ENCODE measurements at places on chromosomes 13 and 19. TPM values are rescaled to one million over a fixed set of nuclear protein-coding genes. Genes with fewer than 3 reads are reported as not detected.

DNA sequence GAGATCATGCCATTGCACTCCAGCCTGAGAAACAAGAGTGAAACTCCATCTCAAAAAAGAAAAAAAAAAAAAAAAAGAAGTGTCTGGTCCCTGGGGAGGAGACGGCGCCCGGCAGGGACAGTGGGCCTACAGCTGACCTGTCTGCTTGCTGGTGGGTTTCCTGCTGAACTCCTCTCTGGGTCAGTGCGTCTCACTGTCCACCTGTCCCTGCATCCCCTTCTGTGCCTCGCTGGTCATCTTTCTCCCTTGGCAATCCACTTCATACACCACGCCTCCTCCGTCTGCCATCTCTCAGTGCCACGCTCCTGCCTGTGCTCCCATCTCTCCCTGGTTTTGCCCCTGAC is 63.4 kb downstream of the ACSBG2 start:
- no peaks in the 10 kb centered on the region for H3K4me1 ChIP-seq
- H3K27ac ChIP-seq = peak overlapping the region; percentile 72
- H3K27me3 ChIP-seq = no peaks in the 10 kb centered on the region
- H3K4me3 ChIP-seq = peak overlapping the region; percentile 94
- no peak for DNase-seq
- H3K36me3 ChIP-seq = no peaks in the 10 kb centered on the region

Gene FOSB
- 29.8 TPM for total RNA-seq

Gene ZNF793
- total RNA-seq = 10.2 TPM

Gene DLL3
- not detected for total RNA-seq

GRCh38 chr13:103758222-103758621 is 692.0 kb upstream of the SLC10A2 start:
- no peaks in the 10 kb centered on the region for H3K36me3 ChIP-seq
- H3K27ac ChIP-seq = no peak overlapping the region
- DNase-seq = no peak

DNA sequence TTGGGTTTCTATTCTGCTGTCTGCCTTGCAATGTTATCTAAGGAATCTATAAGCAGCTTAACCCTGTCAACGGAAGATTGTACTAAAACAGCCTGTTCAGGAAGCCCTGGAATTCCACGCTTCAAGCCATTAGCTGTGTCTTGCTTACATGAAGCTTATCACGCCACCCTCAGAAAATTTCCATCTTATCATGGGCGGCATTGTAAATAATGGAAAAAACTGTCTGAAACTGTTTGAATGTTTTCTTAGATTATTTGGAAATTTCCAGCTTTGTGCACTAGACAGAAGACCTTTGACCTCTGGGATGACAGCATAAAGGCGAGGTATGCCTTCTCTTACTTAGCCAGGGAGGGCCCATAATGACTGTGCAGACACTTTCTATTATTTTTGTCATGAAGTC is 319.7 kb downstream of the KCNRG start:
- H3K36me3 ChIP-seq = no peaks in the 10 kb centered on the region
- no peak for DNase-seq
- H3K27ac ChIP-seq = no peak overlapping the region
- H3K4me3 ChIP-seq = no peak overlapping the region
- no peaks in the 10 kb centered on the region for H3K4me1 ChIP-seq

DNA sequence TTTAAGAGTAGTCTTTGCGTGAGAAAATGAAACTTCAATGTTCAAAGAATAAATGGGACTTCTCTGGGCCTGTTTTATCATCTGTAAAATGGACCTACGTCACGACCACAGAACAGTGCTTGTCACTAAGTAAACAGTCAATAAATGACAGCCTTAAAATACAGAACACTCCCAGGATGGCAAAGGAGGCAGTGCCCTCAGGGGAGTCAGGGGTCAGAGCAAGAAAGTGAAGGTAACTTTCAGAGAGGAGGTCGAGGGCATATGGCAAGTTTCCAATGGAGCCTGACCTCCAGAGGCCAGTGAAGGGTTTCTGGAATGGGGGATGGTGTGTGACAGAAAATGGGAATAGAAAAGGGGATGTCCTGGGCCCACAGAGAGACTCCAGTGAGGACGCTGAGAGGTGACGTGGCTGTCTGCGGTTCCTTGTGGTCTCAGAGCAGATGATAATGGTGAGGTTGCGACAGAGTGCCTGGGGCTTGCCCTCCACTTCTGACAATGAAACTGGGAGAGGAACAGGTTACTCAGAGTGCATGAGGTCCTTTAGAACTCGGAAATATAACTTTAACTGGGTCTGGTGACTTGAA is 91.8 kb downstream of the UBL3 start:
- no peaks in the 10 kb centered on the region for H3K4me1 ChIP-seq
- DNase-seq = no peak
- H3K27ac ChIP-seq = no peak overlapping the region
- no peak overlapping the region for H3K4me3 ChIP-seq
- H3K36me3 ChIP-seq = no peaks in the 10 kb centered on the region

Measured in breast epithelium (tissue), 4 donors.